ENCODE measurements at places on chromosomes 6 and 20.

- peak; percentile 80 for DNase-seq
These were observed 18.4 kb downstream of the TIAM2 start for GRCh38 chr6:155013457-155013876.

DNA sequence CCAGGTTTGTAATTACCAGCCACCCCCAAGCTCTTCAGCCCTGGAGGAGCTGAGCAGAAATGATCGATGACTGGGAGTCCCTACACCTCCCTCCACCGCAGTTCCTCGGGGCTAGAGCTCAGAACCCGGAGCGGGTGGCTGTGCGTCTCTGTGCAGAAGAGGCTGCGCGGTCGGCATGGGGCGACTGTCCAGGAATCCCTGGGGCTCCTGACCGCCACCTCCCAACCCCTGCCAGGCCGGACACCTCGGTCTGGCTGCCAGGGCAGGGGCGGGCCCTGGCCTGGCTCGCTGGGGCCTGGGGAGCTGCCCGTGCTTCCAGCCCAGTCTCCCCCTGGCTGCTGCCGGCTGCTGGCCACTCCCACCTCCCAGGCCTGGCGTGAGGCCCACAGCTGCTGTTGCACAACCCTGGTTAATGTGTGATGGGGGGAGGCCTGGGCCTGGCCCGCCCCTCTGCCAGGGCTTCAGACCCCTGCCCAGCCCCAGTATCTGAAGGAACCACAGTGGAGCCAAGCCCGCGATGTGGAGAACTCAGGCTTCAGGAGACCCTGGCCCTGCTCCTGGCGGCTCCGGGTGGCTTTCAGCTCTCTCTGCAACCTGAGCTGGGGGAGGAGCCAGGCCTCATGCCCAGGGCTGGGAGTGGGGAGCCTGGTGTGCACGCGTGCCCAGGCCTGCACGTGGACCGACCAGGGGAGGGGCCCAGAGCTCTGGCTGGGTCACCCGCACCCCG, 1.2 kb downstream of the SLC2A4RG start:
- DNase-seq, result peak; percentile 72

GRCh38 chr6:36546308-36546919, 865 bp downstream of the STK38 start:
- no peak for DNase-seq

- no peak for DNase-seq
These were observed 121.3 kb upstream of the PRSS16 start for GRCh38 chr6:27126046-27126814.

GRCh38 chr6:6749702-6750491, 161.4 kb downstream of the LY86 start:
- no peak for DNase-seq

DNA sequence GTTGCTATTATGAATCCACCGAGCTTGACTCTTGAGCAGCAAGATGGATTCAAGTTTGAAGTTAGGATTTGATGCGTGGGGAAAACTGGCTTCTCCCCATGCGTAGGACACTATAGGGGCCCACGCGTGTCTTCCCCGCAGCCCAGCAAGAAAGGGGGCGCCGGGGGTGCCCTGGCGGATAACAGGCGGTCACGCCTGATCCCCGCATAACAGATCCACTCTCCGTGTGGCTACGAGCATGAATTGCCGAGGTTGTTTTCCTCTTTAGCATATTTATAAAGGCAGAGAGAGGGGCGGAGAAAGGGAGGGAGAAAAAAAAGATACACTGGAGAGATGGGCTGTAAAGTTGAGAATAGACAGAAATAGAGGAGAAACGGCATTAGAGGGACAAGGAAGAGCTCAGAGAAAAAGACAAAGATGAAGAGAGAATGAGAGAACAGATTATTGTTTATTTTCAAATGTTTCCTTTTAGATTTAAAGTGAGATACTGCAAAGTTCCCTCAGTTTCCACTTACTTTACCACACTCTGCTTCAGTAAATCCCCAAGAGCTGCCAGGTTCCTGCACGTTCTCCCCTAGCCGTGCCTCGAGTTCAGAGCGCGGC, 32.0 kb downstream of the TFAP2A start:
- no peak for DNase-seq

DNA sequence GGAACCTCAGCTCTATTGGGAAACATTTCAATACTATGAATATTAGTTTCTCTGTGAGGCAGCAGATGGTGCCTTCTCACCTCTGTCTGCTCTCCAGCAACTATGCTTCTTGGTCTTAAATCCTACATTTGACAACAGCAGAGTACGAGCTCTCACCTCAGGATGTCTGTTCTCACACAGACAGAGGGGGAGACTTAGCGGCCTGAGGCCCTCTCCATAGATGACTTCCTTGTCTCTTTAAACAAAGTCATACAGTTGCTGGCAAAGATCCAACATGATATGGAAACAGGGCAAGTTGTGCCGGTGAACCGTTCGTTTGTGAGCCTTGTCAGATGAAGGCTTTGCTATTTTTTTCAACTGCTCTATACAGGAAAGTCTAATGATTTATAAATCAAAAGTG, 43.7 kb upstream of the GABRR1 start:
- DNase-seq, result peak; percentile 51

DNA sequence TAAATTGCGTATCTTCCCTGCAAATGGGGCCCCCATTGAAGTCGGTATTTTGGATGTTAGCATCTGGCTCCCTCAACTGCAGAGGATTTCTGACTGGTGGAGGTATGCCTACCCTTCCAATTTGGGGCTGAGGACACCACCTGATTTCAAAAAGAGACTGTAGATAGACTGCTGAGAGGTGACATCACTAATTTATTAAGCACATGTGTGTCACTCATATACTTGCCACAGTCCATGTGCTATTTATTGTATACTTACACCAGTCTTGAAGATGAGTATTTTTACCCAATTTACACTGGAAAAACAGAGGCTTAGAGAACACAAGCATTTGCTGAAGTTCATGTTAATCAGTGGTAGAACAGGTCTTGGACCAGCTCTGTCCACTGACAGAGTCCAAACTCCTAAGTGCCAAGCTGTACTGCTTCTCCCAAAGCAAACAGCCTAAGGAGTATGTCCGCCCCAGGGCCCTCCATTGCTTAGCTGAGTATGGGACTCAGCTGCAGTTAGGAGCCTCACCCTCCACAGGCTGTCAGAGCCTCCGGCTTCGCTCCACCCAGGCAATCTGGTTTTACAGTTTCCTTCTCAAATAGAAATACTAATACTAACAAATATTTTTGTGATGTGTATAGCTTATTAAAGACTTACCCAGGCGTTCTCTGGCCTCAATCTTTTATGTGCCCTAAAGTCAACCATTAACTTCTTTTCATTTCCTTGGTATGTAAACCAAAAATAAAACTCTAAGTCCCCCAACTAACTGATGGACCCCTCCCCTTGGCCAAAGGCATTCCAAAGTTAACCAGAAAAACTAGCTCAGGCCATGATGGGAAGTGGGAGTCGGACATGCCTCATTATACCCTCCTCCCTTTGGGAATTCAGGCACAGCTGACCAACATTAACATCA, 17.5 kb downstream of the RIN2 start:
- no peak for DNase-seq

GRCh38 chr20:47879771-47880170, 94.5 kb upstream of the SULF2 start:
- DNase-seq, result no peak

DNA sequence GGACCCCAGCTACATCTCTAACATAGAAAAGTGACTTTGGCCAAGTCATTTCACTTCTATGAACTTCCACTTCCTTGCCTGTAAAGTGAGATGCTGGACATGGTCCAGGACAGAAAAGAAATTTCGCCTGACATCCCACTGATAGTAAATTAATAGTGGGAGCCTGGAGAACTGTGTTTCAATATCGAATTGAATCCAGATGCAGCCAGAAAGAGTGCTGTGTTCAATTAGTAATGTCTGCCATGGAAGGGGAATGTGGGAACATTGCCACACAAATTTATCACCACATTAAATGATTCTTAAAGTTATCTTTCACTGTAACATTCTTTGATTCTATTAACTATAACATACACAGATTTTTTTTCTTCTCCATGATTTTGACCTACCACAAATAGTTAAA, 255.0 kb downstream of the HACE1 start:
- DNase-seq, result no peak

DNA sequence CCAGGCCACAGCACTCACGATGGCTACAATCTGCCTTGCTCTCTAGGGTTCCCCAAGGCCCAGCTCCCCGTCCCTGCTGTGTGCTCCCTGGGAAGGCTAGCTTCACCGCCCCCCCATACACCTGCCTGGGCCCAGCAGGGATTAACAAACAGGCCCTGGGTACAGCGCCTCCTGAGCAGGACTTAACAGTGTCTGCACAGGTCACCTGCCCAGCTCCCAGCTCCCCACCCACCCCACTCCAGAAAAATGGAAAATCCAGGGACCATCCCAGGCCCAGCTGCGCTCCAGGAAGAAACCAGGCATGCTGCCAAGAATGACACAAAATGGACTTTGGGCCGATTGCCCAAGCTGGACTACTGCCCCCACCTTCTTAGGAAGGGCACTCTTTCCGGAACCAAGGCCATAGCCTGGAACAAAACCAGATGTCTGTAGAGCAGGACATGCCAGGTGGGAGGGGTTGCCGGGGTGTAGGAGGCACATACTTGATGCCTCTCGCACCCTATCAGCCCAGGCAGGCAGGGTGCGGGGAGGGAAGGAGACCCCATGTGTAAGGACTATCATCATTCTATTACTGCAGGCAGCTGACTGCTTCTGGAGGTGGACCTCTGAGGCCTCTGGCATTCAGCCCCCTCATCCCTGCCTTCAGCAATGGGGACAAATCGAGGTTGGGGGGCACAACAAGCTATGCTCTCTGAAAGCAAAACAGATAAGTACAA, 104.9 kb downstream of the SNX5 start:
- no peak for DNase-seq

GRCh38 chr6:110357664-110358552, at the start of gene METTL24:
Gene METTL24 (minus strand): TSS chr6:110358349. CDS start chr6:110358272, 77 bp downstream.
- no peak for DNase-seq

- DNase-seq, result peak; percentile 73
These were observed 32.9 kb downstream of the NUDT3 start for GRCh38 chr6:34359418-34360158.

DNA sequence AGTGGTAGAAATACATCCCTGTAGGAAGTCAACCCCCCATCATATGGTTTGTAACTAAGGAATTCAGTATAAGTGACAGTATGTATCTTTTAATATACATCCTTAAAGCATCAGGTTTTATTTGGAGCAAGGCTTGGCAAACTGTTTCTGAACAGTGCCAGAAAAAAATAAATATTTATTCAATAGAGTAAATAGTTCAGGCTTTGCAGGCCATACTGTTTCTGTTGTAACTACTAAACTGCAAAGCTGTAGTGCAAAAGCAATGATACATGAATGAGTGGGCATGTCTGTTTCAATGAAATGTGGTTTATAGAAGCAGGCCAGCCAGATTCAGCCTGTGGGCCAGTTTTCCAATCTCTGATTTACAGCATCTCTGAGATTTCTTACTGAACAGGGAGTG, 977 bp downstream of the MEI4 start:
- DNase-seq, result no peak

GRCh38 chr6:14770572-14770971, 475.3 kb upstream of the JARID2 start:
- no peak for DNase-seq

DNA sequence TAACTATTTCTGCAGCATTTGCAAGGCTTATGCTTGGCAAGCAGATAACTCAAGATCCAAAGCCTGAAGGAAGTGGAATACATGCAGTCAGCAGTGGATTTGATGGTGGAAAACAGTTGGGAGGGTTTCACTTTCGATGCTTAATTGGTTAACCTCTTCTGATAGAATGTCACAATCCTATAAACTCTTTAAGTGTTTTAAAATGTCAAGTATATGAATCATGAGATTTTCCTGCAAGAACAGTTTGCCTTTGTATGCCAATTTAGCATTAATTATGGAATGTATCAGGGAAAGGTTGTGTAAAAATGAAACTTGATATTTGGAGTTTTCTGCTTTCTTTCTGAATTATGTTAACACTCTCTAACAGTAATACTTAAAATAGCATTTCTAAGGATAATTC, 36.6 kb downstream of the NKX2-4 start:
- DNase-seq, result no peak

- no peak for DNase-seq
These were observed 199.3 kb upstream of the FLRT3 start for GRCh38 chr20:14536738-14537137.

DNA sequence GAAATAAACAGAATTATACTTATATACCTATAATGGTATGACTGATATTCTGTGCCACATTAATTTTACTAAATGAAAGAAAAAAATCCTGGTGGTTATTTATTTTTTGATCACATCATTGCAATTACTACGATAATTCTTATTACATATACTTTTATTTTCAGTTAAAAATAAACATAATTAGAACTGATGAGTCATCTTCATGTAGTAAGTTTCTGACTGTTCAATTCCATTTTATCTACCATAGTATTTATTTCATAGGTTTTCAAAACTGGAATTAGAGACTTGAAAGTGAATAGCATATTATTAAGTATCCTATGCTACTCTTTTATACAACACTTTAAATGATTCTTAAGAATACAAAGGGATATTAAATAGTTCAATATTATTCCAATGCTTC, 80.3 kb downstream of the DTNBP1 start:
- no peak for DNase-seq

DNA sequence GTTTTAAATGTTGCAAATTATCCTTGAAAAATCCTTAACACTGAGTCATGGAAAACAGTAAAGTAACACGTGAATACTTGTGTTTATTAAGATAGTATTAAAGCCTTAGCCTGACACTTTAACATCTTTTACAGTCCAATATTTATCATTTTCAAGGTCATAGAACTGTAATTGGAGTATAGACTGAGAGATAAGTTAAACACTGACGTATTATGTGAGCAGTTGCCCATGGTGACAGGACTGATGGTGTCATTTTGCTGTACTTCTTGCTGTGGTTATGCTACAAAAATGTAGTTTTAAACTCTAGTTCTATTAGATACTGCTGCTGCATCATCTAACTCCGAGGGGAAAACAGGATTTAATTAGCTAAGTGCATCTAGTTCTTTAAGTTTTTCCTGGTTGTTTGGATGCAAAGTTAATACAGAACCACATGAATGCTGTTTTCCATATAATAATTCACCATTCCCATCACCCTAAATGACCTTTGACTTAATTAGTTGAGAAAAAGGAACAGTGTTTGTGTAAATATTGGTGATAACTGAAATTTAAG, 37.8 kb downstream of the SLC2A12 start:
- no peak for DNase-seq

GRCh38 chr6:125421836-125422235, 120.1 kb upstream of the HDDC2 start:
- no peak for DNase-seq

DNA sequence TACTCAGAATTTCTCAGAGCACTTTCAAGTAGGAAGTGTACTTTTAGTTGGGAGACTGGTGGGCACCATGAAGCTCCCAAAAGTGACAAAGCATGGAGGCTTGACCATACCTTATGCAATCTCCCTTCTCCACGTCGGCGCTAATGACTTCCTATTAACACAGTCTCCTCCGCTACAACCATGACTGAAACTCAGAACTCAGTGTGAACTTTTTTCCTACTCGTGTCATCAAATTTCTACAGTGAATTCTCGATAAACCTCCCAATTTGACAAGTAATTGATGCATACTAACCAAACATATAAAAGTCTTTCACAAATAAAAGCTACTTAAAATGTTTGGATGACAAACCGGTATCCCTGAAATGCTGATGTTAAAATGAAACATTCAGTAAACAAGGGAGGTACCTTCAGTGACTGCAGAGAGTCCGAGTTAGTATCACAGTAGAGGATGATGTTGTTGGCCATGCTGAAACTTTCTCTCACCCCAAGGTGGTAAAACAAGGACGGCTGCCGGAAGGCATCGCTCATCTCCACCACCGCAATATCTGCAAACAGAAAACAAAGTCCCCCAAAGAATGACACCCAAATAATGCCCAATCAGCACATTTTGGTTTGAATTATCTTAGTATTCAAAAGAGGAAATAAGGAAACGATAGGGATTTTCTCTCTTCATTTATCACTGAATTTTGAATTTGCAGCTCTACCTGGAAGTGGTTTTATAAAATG, 72.1 kb downstream of the MAP3K5 start:
- DNase-seq, result no peak
